ENCODE measurements at places on chromosomes 2 and 18.

- DNase-seq: no peak
Measured at GRCh38 chr2:63680455-63680854, 91.7 kb downstream of the MDH1 start.

- no peak for DNase-seq
Measured at GRCh38 chr18:67282796-67283195, 233.7 kb downstream of the DSEL start.

- DNase-seq: no peak
Measured at GRCh38 chr2:55970500-55970899, 46.9 kb upstream of the EFEMP1 start.

DNA sequence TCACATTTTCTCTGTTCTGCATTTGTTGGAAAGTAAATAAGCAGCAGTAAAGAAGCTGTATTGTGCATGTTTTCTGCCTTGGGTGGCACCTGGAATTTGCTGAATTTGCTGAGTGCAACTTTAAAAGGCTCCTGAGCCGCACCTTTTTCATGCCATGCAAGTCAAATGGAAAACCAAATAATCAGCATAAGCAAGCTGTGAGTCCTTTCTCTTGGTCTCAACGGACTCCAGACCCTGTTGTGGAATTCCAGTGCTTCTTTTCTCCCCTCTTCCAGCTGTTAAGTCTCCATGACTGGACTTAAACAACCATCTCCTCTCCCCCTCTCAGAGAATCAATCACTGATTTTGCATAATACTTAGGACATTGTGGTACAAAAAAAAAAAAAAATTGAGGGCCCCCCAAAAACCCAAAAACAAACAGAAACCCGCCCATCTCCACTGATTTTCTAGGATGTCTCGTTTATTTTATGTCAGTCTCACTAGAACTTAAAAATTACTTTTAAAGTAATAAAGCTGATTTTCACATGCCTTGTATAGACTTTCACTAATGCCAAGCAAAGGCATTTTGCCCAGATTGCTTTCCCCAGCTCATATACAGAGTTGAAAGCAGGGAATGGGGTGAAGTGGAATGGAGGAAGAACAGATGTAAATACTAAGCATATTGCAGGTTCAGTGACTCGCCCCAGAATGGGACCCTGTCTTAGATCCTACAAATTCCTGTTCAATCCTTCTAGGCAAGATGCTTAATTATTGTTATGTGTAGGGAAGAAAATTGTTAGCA, 5.1 kb upstream of the CETN1 start:
- DNase-seq: no peak

GRCh38 chr2:176380341-176380740, 111.1 kb downstream of the MTX2 start:
- DNase-seq: no peak

DNA sequence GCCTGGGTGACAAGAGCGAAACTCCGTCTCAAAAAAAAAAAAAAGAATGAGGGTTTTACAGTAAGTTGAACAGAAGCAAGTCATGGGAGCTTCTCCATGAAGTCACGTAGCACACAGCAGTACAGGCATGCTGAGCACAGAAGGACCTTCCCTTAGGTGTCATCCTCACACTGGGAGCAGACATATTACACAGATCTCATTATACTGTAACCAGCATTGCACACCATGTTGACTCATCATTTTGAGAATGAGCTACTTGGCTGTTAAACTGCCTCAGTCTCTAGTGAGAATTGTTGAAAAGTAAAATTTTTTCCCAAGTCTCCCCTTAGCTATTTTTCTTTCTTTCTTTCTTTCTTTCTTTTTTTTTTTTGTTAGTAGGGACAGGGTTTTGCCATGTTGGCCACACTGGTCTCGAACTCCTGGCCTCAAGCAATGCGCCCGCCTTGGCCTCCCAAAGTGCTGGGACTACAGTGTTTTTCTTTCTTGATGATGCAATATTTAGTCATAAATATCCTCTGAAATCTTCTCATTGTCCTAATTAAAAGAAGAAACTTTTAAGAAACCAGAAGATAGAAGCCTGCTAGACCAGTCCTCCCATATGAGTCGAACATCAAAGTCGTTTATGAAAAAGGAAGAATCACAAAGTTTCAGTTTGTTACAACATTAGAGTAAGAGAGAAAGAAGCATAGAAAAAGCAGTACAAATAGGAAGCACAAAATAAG, 37.9 kb upstream of the PPP1CB start:
- peak; percentile 74 for DNase-seq

- DNase-seq: no peak
Measured at GRCh38 chr2:26607698-26608097, 33.5 kb downstream of the CIB4 start.

- DNase-seq: no peak
Measured at GRCh38 chr2:121134728-121135127, 150.3 kb downstream of the TFCP2L1 start.

DNA sequence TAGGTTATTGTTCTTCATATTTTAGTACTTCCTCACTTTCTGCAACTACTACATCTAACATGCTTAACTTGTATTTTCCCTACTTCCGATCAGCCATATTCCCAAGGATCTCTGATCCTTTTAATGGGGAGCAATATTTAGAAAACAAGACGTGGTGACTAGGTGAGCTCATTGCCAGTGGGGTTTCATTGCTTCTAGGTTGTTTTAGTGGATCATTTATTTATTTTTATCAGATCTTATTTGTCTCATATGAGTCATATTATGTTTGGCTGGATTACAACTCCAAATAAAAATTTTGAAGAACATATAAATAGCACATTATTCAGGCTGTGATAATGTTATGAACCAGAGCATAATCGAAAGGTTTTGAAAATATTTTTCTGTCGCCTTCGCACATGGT, 480.9 kb upstream of the TMEFF2 start:
- no peak for DNase-seq

GRCh38 chr18:36365836-36366775, 68.6 kb downstream of the FHOD3 start:
- no peak for DNase-seq

DNA sequence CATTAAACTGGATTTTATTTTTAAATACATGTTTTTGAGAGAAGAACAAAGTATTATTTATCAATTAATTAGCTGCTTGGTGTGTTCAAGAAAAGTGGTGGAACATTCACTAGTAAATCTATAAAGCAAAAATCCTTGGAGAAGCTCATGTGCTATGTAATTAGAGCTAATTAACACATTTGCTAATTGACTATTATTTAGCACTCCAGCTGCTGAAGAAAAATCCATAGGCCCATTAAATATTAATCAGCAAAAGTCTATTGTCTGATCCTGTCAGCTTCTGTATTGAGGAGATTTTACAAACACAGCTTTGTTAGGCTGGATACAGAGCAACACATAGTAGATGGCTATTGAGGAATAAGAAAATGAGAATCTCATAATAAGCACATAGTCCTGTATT, 336.1 kb downstream of the RBM43 start:
- DNase-seq: no peak

DNA sequence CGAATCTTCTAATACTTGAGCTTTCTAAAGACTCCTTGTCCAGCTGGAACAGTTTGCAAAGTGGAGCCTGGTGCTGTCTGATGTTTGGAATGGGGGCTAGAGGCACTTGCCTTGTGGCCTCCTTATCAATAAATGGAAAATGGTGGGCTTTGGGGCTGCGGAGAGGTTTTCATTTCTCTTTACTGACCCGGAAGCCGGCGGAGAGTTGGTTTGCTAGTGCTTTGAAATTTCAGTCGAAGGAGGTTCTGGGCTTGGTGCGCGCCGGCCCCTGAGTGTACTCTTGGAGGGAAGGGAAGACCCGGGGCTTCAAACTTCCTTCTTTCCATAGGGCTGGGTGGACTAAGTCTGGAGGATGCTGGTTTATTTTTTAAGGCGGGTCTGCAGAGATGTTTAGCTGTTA, 714 bp downstream of the RPIA start:
- peak; percentile 15 for DNase-seq

- DNase-seq: no peak
Measured at GRCh38 chr2:134491022-134491421, 227.8 kb downstream of the TMEM163 start.

- no peak for DNase-seq
Measured at GRCh38 chr2:62303788-62304187, 107.9 kb downstream of the B3GNT2 start.

DNA sequence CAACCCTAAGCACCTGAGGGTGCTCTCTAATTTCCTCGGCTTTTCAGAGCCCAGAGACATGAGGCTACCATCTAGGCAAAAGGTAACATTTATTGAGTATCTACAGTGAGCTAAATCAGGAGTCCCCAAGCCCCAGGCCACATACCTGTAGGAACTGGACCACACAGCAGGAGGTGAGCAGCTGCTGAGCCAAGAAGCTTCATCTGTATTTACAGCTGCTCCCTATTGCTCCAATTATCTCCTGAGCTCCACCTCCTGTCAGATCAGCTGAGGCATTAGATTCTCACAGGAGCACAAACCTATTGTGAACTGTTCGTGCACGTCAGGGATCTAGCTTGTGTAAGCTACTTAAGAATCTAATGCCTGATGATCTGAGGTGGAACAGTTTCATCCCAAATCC, 70.2 kb downstream of the RND3 start:
- no peak for DNase-seq

- no peak for DNase-seq
Measured at GRCh38 chr2:63743982-63744966, 97.4 kb upstream of the UGP2 start.

DNA sequence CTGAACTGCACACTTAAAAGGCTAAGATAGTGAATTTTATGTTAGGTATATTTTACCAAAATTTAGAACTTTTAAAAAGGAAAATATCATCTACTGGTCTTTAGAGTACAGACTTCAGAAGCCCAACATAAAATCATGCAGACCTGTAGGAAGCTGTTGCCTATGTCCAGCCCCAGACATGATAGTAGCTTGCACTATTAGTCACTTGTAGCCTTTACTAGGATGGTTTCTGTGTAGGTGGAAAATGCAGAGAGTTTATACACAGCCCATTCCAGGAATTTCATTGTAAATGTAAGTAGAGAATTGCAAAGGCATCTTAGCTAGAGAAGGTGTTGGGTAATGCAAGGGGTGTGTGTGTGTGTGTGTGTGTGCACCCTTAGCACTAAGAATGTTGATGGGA, 640.2 kb downstream of the RNF144A start:
- no peak for DNase-seq

DNA sequence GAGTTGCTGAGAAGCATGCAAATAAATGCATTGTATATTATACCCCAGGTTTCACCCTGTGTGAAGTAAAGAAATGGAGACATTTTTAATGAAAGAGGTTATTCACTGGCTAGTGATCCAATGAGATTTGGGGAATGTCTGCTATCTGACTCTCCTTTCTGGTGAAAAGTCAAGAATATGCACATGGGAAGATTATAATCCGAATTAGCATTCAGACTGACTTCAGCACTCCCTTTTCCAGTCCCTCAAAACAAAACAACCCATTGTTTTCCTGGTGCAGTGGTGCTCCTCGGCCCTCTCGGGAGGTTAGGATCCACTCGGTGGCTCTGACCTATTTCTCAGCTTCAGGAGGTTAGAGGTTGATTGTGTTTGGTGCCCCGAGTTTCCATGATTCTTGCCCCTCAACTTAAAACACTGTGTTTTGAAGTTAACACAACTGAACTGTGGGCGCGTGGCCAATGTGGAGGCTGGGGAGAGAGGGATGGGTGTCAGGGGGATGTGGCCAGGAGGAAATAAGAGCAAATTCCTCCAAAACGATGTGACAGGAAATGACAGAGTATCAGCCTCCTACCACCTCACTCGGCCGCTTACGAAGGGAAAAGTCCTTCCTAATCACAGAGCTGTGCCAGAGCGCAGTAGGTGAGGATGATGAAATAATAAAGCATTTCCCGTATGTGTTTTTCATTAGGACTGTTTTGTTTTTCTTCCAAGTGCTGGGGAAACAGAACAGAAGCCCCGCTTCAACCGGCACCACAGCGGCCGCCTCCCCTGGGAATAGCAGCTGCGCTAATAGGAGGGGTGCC, 440.1 kb downstream of the MTX2 start:
- no peak for DNase-seq

GRCh38 chr2:9846554-9846953, 3.3 kb downstream of the TAF1B start:
- peak; percentile 73 for DNase-seq

DNA sequence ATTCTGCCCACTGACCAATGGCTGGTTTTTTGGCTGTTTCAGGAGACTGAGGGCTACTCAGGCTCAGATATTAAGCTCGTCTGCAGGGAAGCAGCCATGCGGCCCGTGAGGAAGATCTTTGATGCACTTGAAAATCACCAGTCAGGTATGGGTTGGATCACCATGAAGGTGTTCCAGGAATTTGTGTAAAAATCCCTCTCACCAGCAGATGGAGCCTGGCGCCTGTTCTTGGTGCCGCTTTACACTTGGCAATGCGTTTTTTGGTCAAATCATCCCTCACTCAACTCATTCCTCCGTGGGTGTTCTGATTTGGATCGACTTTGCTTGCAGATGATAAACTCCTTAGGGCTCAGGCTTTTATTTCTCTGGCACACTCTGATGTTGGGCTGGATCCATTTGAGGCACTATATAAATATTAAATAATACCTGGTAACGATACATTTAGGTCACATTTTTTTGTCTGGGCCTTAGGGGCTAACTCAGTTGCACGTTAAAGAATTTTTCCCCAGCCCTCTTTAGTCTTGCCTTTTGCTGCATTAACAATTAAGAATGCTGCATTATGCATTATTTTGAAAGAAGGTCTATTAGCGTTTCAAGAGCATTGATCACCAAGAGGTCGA, 50.0 kb downstream of the HDHD2 start:
- peak; percentile 67 for DNase-seq

DNA sequence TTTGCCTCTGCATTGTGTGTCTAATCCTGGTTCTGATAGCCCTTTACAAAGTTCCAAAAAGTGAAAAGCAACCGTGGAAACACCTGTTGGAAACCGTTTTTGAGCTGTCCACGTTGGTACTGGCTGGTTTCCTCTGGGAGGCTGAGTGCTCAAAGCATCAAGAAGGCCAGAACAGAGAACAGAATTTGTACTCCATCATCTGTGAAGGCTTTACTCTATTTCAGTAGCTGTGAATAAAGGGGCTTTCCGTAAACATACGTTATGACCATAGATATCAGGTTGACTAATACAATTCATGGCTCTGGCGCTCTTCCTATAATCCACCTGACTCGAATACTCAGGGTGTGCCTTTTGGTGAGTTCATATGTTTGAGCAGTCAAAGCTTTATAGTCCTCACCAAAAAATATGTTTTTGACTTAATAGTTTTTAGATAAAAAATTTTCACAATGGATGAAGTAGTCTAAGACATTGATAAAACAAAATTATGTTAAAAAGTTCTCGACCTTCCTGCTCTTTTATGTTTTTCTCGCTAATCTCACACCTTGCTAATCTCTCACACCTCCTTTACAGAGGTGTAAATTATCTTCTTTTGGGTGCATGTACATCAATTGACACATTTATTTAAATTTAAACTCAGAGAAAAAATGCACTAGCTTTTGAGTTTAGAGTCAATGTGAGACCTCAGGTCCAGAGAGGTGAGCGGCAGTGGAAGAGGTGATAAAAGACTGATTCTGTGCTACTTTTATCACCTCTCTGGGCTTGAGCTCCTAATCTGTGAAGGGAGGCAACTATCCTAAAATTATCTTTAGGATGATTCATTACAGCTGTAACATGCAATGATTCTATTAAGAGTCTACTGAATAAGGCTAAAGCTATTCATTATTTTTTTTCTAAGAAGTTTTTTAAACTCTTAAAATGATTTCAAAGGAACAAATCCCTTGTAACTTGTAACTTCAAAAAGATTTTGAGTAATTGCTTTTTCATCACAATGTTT, 65.3 kb downstream of the CXCR4 start:
- DNase-seq: no peak

All from foreskin keratinocyte (primary cell).